ENCODE measurements at places on chromosomes 7 and 10. TPM values are rescaled to one million over a fixed set of nuclear protein-coding genes. Genes with fewer than 3 reads are reported as not detected.

DNA sequence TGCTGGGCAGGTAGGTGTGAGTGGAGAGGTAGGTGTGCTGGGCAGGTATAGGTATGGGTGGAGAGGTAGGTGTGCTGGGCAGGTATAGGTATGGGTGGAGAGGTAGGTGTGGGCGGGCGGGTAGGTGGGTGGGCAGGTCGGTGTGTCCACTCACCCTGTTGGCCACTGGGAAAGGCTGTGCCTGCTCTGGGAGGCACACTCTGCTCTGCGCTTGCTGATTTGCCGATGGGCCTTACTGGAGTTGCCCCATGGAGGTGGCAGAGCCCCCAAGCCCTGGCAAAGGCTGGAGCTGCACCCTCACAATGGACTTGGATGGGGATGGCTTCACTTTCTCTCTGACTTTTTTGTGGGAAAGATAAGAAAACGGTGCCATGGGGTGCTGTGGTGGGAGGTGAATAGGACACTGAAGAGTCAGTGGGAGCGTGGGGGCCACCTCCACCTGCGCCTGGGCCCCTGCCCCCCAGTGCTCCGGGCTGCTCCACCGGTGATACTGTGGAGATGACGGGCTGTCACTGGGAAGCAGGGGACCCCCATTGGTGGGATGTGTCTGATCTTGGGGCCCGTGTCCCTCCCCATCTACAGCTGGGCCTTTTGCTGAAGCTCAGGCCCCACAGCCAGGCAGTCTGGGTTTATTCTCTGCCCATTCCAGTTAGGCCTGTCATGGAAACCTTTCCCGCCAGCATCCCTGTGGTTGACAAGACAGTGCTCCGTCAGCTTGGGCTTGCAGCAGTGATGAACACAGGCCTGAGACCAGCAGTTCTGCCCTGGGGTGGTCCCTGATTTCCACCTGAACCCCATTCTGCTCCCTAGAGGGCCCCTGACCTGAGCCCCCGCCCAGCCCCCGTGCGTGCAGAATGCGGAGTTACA is 75.0 kb downstream of the NKX6-2 start:
- DNase-seq: peak; percentile 39

- DNase-seq: no peak
These were observed 98.3 kb upstream of the TCF7L2 start for GRCh38 chr10:112851588-112852211.

DNA sequence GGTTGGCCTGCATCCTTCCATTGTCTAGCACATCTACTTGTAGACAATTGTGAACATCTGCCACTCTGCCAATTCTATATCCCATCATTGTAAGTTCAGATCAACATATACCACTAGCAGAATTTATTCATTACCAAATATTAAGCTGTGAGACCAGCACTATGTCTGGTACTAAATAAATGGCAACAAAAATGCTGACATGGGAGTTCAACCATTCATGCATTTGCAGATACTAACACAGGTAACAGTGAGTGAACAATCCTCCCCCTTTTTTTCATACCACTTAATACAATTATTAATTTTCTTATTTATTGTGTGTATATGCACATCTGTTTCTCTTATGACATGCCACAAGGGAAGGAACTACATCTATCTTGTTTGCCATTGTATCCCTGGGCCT is 11.9 kb downstream of the POLR1F start:
- DNase-seq: no peak

DNA sequence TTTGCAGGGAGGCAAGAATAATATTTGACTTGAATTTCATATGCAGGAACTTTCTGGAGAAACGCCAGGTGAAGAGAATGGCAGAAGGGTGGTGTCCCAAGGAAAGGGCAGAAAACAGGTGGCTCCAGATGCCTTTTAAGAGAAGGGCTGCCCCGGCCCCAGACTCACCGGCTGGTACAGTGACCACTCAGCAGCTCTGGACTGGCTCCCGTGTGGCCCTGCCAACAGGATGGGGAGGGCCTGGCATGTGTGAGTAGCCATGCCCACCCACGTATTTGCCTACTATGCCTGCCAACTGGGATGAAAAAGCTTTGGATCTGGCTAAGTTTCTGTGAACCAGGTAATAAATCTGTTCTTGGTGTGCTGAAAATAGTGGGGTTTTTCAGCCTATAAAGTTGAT is 159.5 kb downstream of the PRKAG2 start:
- DNase-seq: peak; percentile 47

DNA sequence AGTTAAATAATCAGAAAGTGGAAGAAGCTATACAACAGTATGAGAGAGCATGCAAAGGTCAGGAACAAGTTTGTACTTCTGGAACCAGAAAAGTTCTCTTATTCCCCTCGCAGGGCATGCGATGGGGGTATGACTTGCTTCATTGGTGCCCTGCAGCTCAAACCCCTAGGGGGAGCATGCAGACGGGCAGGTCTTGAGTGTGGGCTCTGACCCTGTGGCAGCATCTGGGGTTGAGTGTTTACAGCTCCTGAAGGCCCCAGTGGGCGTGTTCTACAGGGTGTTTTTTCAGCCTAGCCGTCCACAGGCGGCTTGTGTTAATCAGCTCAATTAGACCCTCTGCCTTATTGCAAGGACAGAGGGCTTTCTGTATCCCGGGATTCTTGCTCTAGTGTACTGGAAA is 44.5 kb downstream of the KIF20B start:
- peak; percentile 50 for DNase-seq

- no peak for DNase-seq
These were observed 10.6 kb downstream of the OR2F1 start for GRCh38 chr7:143965280-143965679.

- no peak for DNase-seq
These were observed 31.6 kb downstream of the HOXA1 start for GRCh38 chr7:27064159-27064558.

DNA sequence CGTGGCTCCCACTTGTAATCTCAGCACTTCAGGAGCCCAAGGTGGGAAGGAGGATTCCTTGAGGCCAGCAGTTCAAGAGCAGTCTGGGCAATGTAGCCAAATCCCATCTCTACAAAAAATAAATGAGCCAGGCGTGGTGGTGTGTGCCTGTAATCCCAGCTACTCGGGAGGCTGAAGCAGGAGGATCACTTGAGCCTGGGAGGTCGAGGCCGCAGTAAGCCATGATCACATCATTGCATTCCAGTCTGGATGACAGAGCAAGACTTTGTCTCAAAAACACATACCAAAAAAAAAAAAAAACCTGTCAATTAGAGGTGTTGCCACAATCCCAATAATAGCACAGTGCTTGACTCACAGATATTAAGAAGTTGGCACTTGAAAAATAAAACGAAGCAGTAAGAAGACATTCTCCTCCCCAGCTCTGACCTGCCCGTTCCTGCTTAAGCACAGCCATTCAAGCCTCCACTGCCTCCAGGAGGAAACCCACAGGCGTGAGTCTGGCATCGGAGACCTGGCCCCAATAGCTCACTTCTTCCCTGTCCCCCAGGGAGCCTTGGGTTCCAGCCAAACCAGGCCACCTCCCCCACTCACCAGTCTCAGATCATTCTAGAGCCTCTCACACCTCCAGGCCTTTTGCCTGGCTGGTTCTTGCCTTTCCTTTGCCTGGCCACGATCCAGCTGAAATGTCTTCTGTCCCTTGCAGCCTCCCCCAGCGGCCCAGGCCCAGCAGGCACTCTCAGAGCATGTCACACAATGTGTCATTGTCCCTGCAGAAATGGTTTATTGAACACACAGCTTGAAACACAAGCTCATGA is 45.3 kb upstream of the GTF2I start:
- DNase-seq: no peak

The ATP5F1C gene
- 804 TPM for total RNA-seq

The WNT8B gene
- not detected for total RNA-seq

The WASHC2A gene
- 41.4 TPM for total RNA-seq

The WDFY4 gene
- 2.5 TPM for total RNA-seq

The NEUROG3 gene
- not detected for total RNA-seq
